ENCODE measurements at places on chromosomes 1 and 21.

DNA sequence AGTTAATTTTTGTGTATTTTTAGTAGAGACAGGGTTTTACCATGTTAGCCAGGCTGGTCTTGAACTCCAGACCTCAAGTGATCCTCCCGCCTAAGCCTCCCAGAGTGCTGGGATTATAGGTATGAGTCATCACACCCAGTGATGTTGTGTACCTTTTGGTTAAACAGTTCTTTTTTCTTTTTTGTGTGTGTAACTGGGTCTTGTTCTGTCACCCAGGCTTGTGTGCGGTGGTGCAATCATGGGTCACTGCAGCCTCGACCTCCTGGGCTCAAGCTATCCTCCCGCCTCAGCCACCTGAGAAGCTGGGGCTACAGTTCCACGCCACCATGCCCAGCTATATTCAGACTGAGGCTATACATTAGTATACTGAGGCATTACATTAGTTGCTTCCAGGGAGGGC, 37.8 kb downstream of the GABPB2 start:
- H3K27ac ChIP-seq: no peak overlapping the region
- peaks cover 4% of the 10 kb centered on the region for H3K4me1 ChIP-seq
- no peak overlapping the region for H3K4me3 ChIP-seq
- no peaks in the 10 kb centered on the region for H3K27me3 ChIP-seq
- no peaks in the 10 kb centered on the region for H3K36me3 ChIP-seq
- no peak for DNase-seq

DNA sequence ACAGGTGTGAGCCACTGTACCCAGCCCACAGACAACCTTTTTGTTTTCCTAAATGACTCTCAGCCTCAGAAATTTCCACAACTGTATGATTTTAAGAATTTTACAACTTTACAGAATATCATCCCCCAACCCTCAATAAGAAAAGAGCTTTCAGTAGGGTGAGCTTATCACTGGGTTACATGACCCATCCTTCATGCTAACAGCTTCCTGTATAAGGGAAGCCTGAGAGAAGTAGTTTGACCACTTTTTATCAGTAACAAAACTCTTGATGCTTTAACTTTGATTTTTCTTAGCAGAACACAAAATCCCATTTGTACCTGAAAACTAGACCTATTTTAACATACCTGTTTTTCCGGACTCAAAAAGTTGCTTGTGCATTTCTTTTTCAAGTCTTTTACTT, 9.7 kb upstream of the MYBPHL start:
- H3K4me3 ChIP-seq: no peak overlapping the region
- H3K27ac ChIP-seq: no peak overlapping the region
- no peaks in the 10 kb centered on the region for H3K4me1 ChIP-seq
- H3K36me3 ChIP-seq: peaks cover 16% of the 10 kb centered on the region
- no peaks in the 10 kb centered on the region for H3K27me3 ChIP-seq

DNA sequence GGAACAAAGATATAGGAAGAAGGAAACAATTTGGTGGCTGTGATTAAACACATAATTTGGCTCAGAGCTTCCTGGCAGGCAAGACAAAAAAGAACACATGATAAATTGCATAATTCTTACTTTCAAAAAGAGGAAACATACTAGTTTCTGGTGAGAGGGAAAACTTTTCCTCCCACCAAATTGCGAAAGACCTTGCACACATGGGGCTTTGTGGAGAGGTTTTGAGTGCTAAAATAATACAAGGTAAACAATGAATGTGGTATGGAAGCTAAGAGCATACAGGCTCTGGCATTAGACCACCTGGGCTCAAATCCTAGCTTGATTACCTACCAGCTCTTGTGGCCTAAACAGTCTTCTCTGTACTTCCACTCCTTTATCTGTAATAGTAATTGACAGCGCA, 140.2 kb upstream of the HOOK1 start:
- H3K4me1 ChIP-seq: peaks cover 31% of the 10 kb centered on the region
- H3K27me3 ChIP-seq: no peaks in the 10 kb centered on the region
- no peak for DNase-seq
- H3K27ac ChIP-seq: no peak overlapping the region

DNA sequence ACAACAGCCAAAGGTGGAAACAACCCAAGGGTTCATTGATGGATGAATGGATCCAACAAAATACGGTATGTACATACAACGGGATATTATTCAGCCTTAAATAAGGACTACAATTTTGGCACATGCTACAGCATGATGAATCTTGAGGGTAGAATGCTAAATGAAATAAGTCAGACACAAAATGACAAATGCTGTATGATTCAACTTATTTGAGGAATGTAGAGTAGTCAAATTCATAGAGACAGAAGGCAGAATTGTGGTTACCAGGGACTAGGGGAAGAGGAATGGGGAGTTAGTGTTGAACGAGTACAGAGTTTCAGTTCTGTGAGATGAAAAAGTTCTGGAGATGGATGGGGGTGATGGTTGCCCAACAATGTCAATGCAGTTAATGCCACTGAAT, 118.0 kb upstream of the PAXBP1 start:
- H3K27me3 ChIP-seq: peaks cover 2% of the 10 kb centered on the region
- peak; percentile 44 for DNase-seq
- no peak overlapping the region for H3K4me3 ChIP-seq
- H3K27ac ChIP-seq: no peak overlapping the region
- H3K4me1 ChIP-seq: no peaks in the 10 kb centered on the region

- peak; percentile 81 for DNase-seq
- H3K27me3 ChIP-seq: no peaks in the 10 kb centered on the region
- H3K36me3 ChIP-seq: no peaks in the 10 kb centered on the region
- no peaks in the 10 kb centered on the region for H3K4me1 ChIP-seq
Observed at GRCh38 chr1:166197597-166197996, 30.8 kb upstream of the FAM78B start.

DNA sequence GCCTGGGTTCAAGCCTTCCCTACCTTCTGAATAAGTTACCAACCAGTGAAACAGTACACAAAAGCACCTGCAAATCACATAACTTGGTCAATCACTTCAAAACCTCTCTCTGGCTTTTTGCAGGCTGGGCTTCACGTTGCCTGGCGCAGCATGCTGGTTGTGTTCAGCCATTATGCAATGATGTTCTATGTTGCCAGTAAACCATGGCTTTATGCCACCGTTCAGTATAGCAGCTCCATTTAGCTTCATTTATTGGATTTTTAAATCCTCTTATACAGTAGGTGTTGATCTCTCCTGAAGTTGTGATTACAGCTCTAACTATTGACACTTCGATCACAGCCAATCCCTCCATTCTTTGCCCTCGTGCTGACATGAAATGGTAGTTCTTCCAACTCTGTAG, 233.6 kb upstream of the PTBP2 start:
- H3K36me3 ChIP-seq: no peaks in the 10 kb centered on the region
- no peak overlapping the region for H3K27ac ChIP-seq
- H3K4me3 ChIP-seq: no peak overlapping the region
- H3K27me3 ChIP-seq: no peaks in the 10 kb centered on the region

DNA sequence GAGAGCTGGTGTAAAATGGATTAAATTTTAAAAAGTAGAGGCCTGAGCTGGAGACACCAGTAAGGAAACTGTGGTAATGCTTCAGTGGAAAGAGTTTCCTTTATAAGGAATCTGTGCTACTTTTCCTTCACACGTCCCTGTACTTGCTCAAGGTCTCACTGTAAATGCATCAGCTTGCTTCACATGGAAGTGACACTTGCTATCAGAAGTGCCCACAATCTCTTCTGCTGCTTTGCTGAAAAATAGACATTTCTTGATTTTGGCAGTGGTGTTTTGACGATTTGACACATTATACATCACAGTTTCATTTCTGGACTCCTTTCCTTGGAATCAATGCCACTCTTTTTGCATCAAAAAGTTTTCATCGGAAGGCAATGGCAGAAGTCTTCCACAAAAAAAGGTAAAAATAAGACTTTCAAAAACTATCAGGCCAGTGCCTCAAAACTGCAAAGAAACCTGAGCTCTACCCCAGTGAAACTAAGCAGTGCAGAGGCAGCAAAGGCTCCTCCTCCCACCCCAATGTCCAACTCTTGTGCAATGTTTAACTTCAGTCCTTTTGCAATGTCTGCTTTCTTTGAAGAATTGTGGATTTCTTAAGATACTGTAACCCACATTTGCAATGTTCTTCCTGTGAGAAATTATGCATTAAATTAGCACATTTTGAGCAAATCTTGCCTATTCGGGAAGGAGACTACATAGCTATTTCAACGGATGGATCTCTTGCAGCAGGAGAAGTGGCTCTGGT, 18.4 kb upstream of the TSPAN2 start:
- H3K36me3 ChIP-seq: no peaks in the 10 kb centered on the region
- H3K4me1 ChIP-seq: no peaks in the 10 kb centered on the region
- H3K4me3 ChIP-seq: no peak overlapping the region
- H3K27ac ChIP-seq: no peak overlapping the region
- no peaks in the 10 kb centered on the region for H3K27me3 ChIP-seq
